GM23248 (cell line): ENCODE measurements at places on chromosomes 6 and 20. TPM values are rescaled to one million over a fixed set of nuclear protein-coding genes. Genes with fewer than 3 reads are reported as not detected.

GRCh38 chr6:105164418-105164817 lies 15.4 kb downstream of the POPDC3 start:
- DNase-seq: peak; percentile 68

- peak; percentile 78 for DNase-seq
Observed at GRCh38 chr6:140073456-140073855, 699.0 kb upstream of the CITED2 start.

DNA sequence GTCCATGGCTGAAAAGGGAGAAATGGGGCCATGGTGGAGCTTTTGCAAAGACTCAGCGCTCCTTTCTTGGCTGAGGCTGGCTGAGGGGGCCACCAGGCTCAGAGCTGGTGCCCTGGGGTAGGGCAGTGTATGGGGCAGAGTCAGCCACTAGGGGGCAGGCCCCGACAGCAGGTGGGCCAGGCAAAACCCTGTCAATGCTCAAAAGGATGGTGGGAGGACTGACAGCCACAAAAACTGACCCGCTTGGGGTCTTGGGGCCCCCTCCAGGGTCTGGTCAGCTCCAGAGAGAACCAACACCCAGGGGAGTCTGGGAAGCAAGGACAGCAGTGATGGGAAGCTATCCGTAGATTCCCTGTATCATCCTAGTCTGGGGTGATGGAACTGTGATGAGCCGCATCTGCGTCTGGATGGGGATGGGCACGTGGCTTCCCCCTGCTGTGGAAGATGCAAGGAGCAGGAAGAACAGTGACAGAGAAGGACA lies 306.9 kb downstream of the DHX35 start:
- DNase-seq: peak; percentile 58

DNA sequence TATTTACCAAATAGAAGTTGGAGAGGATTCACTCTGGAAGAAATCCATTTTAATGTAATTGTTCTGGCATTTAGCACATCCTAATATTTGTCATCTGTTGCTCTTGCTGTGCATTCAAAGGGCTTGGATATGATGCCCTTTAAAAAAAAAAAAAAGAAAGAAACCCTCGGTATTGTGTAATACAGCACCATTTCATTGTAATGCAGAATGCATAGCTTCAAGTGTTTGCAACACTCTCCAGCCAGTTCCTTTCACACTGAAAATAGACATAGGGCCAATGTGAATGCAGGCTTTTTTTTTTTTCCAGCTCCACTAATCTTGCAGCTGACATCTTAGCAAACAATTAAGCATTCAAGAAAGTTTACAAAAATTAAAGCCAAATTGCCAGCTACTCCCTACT lies 197.4 kb upstream of the POU3F2 start:
- no peak for DNase-seq

RPS6KA2 gene
- total RNA-seq: 42.0 and 45.1 TPM in 2 replicates

GRCh38 chr20:3235666-3236324 lies 3.2 kb downstream of the SLC4A11 start:
- peak; percentile 58 for DNase-seq

- no peak for DNase-seq
Observed at GRCh38 chr6:11370191-11371018, 137.9 kb upstream of the NEDD9 start.

LHFPL5 gene
- total RNA-seq: not detected in 2 replicates

- peak; percentile 57 for DNase-seq
Observed at GRCh38 chr6:79421001-79421411, 116.2 kb downstream of the LCA5 start.

GRCh38 chr6:54087721-54088120 lies 23.5 kb upstream of the MLIP start:
- no peak for DNase-seq

DNA sequence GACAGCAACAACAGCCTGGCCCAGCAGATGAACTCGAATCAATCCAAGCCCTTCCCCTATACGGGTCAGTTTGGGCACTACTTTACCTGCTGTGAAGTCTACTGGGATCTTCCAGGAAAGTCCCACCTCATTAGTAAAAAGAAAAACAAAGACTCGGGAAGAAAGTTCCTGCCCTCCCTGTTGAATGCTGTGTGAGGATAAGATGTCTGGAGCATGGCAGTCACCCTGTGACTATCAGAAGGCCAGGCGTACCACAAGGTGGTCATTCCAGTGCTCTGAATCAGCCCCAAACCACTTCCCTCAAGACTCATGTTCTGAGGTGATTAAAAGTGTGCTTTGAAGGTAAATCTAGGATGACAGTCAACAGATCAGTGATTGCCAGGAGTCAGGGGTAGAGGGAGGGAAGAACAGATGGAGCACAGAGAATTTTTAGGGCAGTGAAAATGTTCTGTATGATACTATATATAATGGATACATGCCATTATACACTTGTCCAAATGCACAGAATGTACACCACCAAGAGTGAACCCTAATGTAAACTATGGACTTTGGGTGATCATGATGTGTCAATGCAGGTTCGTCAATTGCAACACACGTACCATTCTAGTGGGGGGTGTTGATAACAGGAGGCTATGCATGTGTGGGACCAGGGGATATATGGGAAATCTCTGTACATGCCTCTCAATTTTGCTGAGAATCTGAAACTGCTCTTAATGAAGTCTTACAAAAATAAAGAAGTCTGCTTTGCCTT lies 14.7 kb downstream of the FKBP1A start:
- DNase-seq: peak; percentile 56

DNA sequence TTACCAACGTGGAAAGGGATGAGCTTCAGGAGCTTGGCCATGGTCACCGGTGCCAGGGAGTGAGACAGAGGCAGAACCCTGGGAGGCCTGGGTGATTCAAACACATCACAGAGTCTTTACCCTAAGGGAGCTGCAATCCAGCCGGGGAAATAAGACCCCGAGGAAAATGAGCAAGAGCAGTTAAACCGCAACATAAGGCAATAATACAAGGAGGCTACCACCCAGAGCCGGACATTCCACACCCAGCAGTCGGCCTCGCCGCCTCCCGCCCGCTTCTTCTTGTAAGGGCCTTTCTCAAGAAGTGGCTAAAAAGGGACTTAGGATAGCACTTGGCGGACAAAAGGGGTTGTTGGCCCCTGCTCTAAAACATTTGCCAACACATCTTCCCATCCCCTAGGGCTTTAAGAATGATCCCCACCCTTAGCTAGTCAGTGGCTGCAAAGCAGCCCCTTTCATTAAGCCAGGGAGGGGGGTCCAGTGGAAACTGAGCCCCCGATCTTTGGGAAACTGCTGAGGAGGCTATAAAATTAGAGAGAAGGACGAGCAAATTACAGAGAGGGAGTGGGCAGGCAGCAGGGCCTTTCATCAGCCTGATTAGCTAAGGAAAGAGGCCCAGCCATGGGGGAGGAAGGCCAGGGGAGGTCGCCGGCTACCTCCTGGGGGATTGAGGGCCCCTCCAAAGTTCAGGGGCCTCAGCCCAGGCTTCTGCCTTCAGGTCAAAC lies 34.3 kb downstream of the SNX5 start:
- DNase-seq: no peak

DNA sequence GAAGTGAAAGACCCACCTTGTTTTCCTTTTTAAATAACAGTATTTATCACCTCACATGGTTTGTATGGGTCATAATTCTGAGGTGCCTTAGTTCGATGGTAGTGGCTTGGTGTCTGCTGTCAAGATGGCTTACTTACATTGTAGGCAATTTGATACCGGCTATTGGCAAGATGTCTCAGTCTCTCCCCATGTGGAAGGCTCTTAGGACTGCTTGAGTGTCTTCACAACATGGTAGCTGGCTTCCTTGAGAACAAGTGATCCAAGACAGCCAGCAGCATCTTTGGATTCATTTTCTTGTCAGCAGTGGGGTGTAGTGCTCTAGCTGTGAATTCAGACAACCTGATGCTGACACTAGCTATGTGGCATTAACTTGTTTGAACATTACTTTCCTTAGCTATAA lies 70.1 kb downstream of the CBFA2T2 start:
- no peak for DNase-seq

- DNase-seq: no peak
Observed at GRCh38 chr20:57648878-57649616, 28.8 kb upstream of the ZBP1 start.

- no peak for DNase-seq
Observed at GRCh38 chr6:154227862-154228520, 128.6 kb downstream of the IPCEF1 start.

TRERF1 gene
- total RNA-seq: 2.7 and 4.7 TPM in 2 replicates

- DNase-seq: peak; percentile 18
Observed at GRCh38 chr6:145540741-145541140, 194.6 kb downstream of the EPM2A start.

GRCh38 chr20:12464036-12464435 lies 544.7 kb upstream of the SPTLC3 start:
- no peak for DNase-seq

DDAH2 gene
- total RNA-seq: 76.6 and 93.3 TPM in 2 replicates

DNA sequence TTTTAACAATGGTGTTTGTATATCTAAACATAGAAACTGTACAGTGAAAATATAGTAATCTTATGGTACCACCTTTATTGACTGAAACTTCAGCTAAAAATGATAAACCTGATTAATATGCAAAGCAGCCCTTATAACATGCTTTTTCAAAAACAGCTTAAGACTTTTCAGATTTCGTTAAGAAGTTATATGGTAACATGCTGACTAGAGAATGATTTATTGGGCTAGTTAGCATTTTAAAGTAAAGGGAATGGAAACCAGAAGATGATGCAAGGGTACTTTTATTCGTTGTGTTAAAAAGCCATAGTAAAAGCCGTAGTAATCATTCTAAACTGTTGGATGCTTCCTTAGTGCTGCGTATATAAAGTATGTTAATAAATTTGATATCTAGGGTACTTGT lies 50.5 kb downstream of the CBFA2T2 start:
- no peak for DNase-seq

DNA sequence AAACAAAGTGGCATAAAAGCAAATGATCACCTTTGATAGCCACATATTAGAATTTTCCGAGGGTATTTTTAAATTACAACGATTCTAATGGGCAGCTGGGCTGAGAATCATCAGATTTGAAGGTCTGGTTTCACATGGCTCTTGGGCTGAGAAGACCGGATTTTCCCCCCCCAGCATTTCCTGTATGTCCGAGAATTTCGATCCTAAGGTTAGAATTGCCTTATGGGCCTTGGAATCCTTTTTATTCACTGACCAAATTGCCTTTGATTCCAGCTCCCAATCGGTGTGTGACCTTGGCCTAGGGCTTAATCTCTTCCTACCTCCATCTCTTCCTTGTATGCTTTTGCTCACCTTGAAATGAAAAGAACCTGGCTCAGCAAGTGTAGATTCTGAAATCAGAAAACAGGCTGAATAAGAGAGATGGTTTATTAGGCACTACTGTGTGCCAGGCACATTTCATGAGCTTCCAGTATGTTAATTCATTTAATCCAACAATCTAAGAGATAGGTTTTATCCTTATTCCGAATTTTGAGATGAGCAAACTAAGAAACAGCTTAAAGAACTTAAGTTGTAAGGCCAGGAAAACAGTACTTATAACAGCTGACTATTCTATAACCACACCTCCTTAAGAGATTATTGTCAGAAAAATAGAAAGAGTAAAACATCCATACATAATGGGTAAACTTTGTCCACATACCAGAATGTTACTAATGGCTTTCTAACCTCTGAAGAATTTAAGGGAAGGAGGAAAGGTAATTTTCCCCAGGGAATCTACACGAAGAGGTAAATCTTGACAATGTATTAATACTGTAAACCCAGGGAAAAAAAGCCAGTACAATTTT lies 39.4 kb downstream of the HFE start:
- no peak for DNase-seq

DNA sequence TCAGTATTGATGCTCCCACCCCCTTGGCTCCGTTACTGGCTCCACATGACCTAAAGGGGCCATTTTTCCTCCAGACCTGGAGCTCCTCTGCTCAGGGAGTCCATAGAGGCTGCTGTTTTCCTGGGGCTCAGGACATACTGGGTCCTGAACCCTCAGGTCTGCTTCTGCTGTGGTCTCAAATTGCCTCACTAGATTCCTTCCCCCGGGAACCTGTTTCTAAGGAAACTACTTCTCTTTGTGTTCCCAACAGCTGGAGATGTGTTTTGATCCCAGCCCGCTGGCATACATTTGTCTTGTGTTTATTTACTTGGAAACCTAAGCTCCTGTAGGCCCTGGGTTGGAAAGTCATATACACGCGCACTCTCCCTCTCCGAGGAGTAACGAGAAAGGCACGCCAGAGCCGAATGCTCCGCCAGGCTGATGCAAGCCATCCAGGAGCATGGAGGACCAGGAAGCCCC lies 222.8 kb downstream of the UST start:
- DNase-seq: peak; percentile 93

DOK5 gene
- total RNA-seq: 10.8 and 11.8 TPM in 2 replicates

GRCh38 chr6:61909486-61909885 lies 376.5 kb downstream of the KHDRBS2 start:
- DNase-seq: no peak

GRCh38 chr20:40019510-40019909 lies 669.5 kb downstream of the MAFB start:
- no peak for DNase-seq

EPHA7 gene
- total RNA-seq: not detected in 2 replicates

ACTL10 gene
- 3.2 and 3.4 TPM in 2 replicates for total RNA-seq

DNA sequence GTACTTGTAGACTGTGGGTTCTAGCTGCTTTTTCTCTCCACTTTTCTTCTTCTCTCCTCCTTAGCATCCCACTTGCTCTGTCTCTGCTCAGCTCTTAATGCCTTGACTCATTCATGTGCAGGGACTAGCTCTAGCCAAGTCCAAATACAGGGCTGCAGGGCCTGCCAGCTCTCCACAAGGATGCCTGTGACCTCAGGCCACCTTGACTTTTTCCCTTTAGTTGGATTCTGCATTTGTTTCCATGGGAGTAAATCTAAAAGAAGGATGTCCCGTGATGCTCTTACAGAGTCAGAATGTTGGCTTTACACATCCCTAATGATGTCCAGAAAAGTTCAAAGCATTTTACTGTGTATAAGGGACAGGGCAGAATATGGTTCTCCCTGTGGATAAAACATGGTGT lies 101.8 kb upstream of the PREP start:
- no peak for DNase-seq

- DNase-seq: no peak
Observed at GRCh38 chr6:75396005-75396800, 97.4 kb downstream of the FILIP1 start.

IL17F gene
- not detected in 2 replicates for total RNA-seq

STX7 gene
- 47.2 and 61.5 TPM in 2 replicates for total RNA-seq

UQCC2 gene
- total RNA-seq: 11.4 and 31.7 TPM in 2 replicates

- peak; percentile 83 for DNase-seq
Observed at GRCh38 chr20:50172347-50173013, 18.1 kb upstream of the CEBPB start.

GRCh38 chr20:38089500-38089899 lies 56.0 kb downstream of the RPRD1B start:
- no peak for DNase-seq
